Skin of body (tissue), 3 donors: ENCODE measurements at places on chromosomes 1 and 21. TPM values are rescaled to one million over a fixed set of nuclear protein-coding genes. Genes with fewer than 3 reads are reported as not detected.
A peak's percentile ranks its signal among the peaks of the same experiment; 100 is the strongest.

- no peak for DNase-seq
Measured at GRCh38 chr1:187685333-187685732, 856.6 kb downstream of the PLA2G4A start.

HSD17B7 gene
- 11.9 TPM for total RNA-seq

- no peak for DNase-seq
Measured at GRCh38 chr21:45256021-45256911, 31.4 kb downstream of the POFUT2 start.

- DNase-seq = no peak
Measured at GRCh38 chr1:209344156-209344555, 239.4 kb upstream of the CAMK1G start.

OR6K3 gene
- total RNA-seq = not detected

- DNase-seq = no peak
Measured at GRCh38 chr1:107704911-107705310, 260.1 kb downstream of the VAV3 start.

AADACL4 gene
- 0.79 TPM for total RNA-seq

DNA sequence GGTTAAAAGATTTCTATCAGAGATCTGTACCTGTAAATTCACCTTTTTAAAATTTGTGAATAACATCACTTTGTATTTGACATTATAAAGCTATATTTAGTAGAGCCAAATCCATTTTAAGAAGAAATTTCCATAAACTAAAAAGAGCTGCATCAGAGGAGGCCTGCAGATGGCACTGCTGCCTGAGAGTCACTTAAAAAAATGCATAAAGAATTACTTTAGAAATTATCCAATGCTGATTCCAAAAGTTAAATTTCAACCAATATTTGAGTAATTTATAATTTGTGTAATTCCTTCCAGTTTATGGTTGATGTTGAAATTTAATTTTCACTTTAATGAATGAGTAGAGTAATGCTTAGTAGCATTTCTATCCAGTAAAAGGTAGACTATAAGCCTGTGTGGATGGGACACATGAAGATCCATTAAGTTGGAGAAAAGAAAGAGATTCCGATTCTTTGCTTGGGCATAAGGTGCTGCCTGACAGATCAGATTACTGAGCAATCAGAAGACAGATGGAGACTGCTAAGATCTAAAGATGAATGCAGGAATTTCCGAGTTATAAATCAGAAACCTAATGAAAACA is 20.7 kb upstream of the RPE65 start:
- DNase-seq = no peak

DNA sequence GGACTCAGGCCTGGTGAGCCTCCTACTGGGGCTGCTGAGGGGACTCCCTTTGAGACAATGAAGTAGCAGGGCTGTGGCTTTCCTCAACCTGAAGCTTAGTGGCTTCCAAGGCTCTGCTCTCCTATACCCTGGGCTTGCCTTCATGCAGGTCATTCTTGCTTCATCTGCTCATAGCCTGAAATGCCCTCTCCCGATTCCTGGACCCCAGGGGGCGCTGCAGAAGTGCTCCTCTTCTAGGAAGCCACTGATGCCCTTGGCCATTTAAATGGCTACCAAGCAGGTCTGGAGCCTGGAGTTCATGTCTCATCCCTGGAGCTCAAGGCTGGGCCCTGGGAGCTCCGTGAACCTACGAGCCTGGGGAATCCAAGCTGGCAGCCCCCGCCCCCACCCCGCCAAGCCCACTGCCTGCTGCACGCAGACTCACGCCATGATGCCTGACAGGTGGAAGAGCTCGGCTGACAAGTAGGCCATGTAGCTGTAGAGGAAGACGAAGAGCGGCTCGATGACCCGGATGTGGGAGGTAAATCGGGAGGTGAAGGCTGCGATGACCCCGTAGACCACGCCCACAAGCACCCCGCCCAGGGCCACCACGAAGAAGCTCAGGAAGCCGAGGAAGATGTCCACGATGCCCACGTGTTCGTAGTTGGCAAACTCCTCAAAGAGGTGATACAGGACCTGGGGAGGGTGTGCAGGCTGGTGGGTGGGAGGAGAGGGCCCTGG is 45.7 kb downstream of the SLC9A1 start:
- no peak for DNase-seq

DNA sequence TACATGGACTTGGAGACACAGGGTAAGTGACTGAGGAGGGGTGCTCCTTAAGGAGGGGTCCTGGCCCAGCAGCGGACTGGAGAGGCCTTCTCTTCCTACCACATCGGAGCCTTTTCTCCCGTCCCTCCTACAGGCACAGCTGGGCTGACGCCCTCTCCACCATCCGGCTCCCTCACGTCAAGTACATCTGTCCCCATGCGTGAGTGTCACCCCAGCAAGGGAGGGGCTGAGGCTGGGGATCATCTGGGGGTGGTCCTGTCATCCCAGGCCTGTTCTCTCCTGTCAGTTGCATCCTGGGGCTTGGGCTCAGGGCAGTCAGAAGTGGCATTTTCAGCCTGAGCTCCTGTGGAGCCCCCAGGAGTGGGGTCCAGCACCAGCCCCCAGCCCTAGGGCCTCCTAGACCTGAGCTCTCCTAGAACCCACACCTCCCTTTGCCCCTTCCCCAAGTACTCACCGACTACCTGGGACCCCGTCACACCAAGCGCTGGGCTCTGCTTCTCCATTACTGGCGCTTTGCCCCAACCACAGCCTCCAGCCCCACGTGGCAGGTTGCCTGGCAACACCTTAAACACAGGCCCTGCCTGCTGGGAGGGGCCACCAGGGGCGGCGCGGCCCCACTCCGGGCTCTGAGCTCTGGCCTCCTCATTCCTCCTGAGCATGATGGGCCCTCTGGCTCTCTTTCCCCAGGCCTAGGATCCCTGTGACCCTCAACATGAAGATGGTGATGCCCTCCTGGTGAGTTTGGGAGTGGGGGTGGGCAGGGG is 2.3 kb downstream of the LYPLA2 start:
- no peak for DNase-seq

FGR gene
- 9.6 TPM for total RNA-seq

RGS8 gene
- total RNA-seq = not detected

DNA sequence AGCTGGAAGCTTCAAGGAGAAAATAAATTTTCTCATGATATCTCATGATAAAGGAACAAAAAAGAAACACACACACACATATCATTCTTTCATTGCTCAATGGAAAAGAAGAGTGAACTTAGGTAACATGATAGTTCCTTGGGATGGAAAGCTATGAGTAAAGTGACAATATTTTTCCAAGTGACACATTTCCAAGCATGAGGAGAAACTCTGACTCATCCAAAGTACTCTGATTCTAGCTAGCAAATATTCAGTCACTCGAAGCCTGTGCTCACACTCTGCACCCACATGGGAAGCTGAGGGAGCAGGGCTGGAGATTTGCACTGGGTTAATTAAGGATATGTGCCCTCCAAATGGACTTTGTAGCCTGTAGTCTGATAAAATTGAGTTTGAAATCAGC is 222.4 kb downstream of the LRRC40 start:
- DNase-seq = no peak

- DNase-seq = peak; percentile 43
Measured at GRCh38 chr1:96009831-96010434, 711.7 kb upstream of the PTBP2 start.

DNA sequence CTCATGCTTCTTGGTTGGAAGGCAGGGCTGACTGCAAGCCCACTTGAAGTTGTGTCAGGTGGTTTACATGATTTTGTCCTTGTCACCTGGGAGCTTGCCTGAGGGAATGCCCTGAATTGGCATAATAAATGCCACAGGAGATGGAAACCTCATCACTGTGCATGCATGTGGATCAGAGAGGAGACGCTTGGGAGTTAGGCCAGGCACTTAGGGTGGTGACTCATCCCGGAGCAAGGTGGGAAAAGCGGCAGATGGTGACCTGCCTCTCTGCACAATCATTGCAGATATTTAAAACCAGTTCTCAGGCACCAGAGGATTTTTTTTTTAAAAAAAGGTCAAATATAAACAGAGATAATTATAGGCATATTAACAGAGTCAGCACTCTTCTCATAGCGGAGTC is 202.2 kb upstream of the KIAA0040 start:
- no peak for DNase-seq

ITLN2 gene
- not detected for total RNA-seq

DNA sequence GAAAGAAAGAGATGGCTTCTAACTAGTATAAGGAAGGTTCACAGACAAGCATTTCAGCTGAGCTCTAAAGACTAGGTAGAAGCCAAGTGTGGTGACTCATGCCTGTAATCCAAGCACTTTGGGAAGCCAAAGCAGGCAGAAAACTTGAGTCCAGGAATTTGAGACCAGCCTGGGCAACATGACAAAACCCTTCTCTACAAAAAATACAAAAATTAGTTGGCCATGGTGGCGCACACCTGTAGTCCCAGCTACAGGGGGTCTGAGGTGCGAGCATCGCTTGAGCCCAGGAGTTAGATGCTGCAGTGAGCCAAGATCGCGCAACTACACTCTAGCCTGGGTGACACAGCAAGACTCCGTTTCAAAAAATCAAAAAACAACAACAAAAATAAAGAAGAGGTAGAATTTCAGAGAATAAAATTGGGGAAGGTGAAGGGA is 27.8 kb downstream of the FBXO42 start:
- DNase-seq = no peak

- no peak for DNase-seq
Measured at GRCh38 chr21:31133243-31133830, 95.1 kb upstream of the KRTAP19-8 start.

DNA sequence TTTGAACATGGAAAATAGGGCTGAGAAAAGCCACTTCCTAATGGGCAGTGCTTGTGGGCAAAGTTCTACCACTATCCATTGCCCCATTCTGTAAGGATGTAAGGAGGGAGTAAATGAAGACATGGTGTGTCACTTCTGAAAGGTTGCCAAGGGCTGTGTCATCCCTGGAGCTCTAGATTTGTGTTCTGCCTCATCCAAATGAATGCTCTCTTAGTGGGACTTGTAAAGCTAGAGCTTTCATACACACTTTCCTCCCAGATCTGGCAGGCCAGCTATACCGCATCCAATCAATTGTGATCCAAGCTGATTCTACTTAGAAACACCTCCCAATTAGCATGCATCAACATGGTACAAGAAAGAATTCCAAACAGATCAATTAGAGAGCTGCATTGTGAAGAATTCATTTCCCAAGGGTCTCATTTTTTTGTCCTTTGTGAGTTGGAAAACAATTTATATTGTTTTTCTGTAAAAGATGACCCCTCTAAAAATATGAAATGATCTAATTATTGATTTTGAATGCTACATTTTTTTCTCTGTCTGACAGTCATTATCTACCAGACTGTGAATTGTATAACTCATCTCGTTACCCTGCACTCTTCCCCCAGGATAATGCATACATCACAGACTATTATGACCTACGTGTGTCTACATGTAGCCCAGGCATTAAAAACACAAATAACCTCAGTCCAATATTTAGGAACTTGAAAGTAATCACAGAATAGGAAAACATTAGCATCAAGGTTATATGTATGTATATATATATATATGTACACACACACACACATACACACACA is 117.1 kb upstream of the DUSP10 start:
- peak; percentile 13 for DNase-seq

ZNF593OS gene
- total RNA-seq = not detected

GRCh38 chr1:145871994-145872924 is 13.4 kb upstream of the PIAS3 start:
- no peak for DNase-seq

GRCh38 chr1:116481934-116482333 is 88.9 kb downstream of the CD58 start:
- DNase-seq = no peak

DNA sequence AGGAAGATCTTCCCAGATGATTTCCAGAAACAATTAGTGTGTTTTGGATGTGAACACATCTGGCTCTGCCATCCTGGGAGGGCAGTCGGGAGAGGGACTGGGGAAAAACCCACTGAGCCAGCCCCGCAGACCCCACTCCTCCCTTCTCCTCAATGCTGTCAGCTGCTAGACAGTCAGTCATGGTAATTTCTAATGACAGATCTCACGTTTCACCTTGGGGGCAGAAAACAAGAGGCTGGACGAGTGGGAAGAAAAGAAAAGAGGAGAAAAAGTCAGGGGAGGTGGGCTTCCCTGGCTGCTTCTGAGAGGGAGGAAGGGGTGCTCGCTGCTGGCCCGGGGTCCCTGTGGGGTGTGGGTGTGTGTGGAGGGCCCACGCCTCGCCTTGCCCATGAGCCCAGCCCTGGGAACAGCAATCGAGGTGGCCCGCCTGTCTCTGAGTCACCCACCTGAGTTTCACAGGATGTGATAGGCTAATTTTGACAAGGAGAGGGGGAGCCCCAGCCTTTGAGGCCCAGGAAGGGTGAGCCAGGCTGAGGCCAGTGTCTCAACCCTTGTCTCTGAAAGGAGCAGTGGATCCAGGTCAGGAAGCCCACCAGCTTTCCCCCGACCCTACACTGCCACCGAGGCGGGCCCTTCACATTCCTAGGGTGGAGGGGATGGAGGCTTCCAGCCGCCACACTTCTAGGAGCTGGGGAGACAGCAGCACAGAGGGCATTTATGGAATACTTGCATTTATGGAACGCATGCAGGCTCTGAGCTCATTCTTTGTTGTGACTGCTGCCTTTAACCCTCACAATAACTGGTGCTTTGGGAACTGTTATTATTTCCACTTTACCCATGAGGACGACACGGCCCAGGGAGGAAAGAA is 49.1 kb upstream of the IFNLR1 start:
- DNase-seq = no peak

DNA sequence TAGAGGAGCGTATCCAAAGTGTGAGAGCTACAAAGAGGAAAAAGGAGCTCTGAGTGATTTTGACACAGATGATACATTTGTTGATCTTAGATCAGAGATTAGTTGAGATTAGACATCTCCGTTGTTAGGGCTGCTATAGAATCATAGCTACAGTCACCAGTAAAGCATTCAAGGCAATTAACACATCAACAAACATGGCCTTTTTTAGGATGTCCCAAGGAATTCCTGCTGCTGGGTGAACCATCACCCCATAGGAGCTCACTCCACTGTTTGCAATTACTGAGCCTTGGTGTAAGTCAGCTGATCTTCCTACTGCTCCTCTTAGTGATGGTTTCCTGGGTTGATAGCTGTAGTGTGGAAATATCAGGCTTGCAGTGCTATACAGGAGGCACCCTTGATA is 6.7 kb upstream of the RSRP1 start:
- DNase-seq = no peak

GRCh38 chr1:36306210-36306901 is at the start of gene SH3D21:
TSS of gene SH3D21 (plus strand) at chr1:36306368. CDS start at chr1:36306421, 53 bp downstream.
- no peak for DNase-seq

TMPRSS2 gene
- 0.69 TPM for total RNA-seq

- no peak for DNase-seq
Measured at GRCh38 chr1:65541161-65541560, 120.7 kb downstream of the LEPR start.

- no peak for DNase-seq
Measured at GRCh38 chr1:90963651-90964050, 58.2 kb downstream of the ZNF644 start.
